Activated CD4-positive, CD25-positive, alpha-beta regulatory T cell treated with anti-CD3 and anti-CD28 coated beads, Interleukin-2, amount 50 U/mL, for 24 hours (primary cell): ENCODE measurements at places on chromosomes 6 and 20.

- no peak for ATAC-seq
Observed at GRCh38 chr20:8568075-8568474, 436.0 kb downstream of the PLCB1 start.

GRCh38 chr6:7165890-7166267 is 58.1 kb downstream of the RREB1 start:
- no peak for ATAC-seq

GRCh38 chr20:61274326-61274725 is 22.3 kb downstream of the CDH4 start:
- ATAC-seq: no peak

GRCh38 chr6:36268478-36269275 is 1.2 kb upstream of the PNPLA1 start:
- ATAC-seq: no peak

GRCh38 chr20:48619126-48620101 is 208.4 kb downstream of the PREX1 start:
- no peak for ATAC-seq

GRCh38 chr6:79313254-79313653 is 78.8 kb upstream of the HMGN3 start:
- no peak for ATAC-seq

DNA sequence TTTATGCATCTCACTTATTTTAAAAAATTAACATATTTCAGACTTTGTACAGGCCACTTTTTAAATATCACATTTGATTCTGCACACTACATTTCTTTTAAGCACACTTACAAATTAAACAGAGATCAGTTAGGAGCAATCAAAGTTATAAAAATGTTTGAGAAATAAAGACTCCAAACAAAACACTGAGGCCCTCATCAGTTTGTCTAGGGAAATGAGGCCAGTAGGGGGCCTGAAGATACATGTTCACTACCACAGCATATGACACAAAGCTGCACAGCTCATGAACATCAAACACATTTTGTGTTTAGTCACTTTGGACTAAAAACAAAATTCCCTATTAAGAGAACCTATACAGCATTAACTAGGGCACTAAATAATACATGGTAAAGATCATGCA is 180.5 kb downstream of the PDE7B start:
- no peak for ATAC-seq

- no peak for ATAC-seq
Observed at GRCh38 chr6:169981969-169982368, 230.5 kb downstream of the ERMARD start.

DNA sequence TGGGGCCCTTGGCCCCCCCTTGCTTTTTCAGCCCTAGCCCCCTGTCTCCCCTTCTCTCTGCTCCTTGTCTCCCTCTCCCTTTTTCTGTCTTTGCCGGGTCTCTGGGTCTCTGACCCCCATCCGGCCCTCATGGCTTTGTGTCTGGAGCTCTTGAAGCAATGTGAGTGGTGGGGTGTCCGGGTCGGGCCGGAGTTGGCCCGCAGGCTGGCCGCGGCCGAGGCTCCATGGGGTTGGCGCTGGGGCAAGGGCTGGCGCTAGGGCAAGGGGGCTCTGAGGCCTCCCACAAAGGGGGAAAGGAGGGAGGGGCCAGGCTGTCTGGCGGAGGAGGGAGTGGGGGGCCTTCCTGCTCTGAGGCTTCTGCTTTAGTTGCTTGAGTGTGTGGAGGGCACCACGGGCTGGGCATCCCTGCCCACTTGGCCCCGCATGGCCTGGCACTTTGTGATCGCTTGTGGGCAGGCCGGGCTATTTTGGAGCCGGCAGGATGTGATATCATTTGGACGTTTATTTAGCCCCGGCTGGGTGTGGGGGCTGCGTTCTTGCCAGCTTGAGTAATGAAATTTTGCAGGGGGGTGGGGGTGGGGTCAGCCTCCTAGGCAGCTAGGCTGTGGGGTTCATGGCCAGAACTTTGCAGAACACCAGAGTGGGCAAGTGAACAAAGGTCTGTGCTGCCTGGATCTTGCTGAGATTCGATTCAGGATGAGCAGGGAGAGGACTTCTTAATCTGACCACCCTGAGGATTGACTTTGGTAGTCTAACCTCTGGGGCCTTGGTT is 78.7 kb upstream of the MYL9 start:
- no peak for ATAC-seq

- ATAC-seq: no peak
Observed at GRCh38 chr20:889932-890463, 26.1 kb downstream of the ANGPT4 start.

DNA sequence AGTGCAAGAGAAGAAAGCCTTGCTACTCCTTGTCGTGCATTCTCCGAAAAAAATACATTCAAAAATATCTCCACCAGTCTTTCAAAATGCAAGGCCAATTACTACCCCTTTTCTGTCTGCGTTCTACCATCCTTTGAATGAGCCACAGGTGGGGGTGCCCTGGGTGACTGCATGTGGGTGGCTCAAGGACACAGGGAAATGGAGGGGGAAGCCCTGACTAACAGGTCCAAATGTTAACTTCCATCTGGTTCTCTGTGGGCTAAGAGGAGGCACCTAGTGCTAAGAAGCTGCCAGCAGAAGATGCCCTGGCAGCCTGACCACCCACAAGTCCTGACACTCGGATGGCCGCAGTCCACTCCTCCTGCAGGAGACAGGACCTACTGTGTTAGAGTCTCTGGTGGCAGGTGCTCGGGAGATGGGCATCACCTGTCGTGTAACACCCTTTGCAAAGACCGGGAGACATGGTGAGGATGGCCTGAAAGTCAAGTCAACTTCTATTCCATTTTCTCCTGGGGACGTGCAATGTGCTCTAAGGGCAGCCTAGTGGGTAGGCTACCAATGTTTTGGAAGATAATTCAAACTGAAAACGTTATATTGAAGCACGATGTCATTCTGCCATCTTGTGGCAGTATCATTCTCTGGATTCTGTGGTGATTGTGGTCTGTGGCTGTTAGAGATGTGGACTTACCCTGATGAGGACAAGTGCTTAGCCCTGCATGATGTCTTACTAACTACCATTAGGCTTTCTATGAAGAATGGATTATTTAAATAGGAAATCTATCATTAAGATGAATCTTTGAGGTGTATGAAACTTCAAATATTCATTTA is 27.4 kb upstream of the IGF2R start:
- peak; percentile 76 for ATAC-seq

DNA sequence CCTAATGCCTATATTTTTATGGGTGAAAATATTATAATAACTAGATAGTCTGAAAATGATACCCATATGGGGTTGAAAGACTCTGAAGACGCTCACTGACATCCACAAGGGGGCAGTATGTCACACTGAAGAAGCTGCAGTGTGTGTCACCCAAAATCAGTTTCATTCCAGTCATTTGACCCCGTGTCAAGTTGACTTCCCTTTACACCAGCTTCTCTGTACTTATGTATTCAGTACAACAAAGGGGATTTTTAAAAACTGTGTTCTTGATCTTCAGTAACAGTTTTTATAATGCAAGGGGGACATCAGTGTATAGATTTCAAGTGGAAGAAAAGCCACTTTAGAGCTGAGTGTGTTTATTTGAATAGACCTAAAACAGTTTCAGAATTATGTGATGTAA is 19.3 kb downstream of the FAXC start:
- peak; percentile 87 for ATAC-seq

- no peak for ATAC-seq
Observed at GRCh38 chr20:11012975-11013374, 339.2 kb upstream of the JAG1 start.

DNA sequence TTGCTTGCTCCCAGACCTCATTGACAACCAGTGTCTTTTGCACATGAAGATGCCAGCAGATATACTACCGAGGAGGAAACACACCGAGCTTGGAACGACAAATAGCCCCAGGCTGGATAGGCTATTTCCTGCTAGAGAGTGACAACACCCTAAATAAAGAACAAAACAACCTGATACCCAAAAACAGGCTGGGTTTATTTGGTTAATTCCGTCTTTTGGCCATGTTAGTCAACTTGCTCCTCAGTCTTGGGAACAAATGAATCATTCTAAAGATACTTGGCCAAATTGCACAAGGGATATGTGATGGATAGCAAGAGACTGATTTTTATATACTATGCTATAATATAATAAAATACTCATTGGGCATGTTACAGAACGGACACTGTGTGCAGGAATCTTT is 11.5 kb upstream of the MUC22 start:
- ATAC-seq: no peak

- ATAC-seq: no peak
Observed at GRCh38 chr6:51570168-51570921, 517.1 kb downstream of the PKHD1 start.

DNA sequence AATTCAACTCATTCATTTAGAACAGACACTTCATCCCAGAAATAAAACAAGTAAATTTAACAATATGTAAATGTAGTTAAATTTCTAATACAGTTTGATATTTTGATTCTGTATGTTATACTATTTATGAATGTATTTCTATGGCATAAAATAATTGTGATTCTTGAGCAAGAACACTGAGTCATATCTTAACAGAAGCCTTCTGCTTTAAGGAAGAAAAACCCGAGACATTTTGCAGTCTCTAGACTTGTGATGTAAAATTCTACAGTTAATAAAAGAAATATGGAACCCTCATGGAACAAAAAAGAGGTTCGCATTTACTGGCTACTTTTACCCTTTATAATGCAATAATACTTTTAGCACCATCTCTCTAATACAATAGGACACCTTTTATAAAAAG is 47.9 kb upstream of the SCML4 start:
- no peak for ATAC-seq

DNA sequence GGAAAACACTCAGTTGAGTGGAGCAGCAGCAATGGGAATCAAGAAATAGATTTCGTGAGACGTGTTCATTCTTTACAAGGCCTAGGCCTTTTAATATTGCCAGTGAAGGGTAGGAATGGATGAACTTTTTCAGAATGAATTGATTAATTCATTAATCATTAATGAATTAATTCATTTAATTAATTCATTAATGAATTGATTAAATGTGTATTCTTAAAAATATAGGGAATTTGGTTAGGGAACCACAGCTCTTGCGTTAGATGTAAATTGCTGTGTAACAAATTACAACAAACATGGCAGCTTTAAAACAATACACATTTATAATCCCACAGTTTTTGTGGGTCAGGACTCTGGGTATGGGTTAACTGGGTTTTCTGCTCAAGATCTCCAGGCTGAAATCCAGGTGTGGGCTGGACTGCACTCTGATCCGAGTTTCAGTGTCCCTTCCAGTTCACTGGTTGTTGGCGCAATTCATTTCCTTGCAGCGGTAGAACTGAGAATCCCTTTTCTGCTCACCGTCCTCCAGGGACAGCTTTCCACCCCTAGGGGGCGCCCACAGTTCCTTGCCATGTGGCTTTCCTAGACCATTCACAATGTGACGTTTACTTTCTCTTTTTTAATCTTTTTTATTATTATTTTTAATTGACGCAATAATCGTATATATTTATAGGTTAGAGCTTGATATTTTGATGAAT is 32.8 kb upstream of the BCAS1 start:
- ATAC-seq: peak; percentile 65

DNA sequence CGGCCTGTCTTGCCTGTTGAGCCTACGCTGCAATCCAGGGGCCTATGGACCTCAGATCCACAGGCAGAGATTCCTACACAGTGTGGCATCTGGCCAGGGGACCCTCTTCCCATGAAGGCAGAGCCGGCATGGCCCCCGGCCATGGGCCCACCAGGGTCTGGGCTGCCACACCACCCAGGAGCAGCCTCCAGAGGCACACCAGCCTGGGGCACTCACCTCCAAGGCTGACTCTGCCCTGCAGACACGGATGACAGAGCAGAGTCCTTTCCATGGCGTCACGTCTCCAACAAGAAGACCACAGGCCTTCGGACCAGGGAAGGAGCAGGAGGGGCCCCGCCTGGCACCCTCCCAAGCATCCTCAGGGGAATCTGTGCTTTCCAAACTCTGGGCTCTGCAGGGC is 3.5 kb upstream of the HRH3 start:
- no peak for ATAC-seq

DNA sequence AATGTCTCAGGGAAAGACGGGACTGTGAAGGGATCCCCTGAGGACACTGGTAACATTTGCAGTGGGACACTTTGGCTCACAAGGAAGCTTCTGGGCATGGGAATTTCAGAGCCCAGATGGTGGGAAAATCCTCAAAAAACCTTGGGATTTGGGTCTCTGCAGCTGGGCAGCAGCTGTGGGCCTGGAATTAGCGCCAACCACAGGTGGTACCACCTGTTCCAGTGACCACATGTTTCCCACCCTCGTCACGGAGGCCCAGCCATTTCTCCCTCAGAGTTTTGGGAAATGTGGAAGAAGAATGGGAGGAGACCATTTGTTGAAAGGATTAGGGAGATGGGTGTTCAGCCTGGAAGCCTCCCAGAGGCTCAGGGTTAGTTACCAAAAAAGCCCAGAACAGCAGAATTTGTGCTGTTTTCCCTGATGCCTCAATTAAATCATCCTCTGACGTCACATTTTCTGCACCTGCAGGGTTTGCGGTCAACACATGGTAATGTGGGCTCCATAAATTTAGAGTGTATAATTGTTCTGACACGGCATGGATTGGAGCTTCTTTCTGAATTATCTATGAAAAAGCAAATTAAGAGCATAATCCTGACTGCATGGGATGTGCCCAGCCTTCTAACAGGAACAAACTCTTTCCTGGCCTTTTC is 34.4 kb downstream of the EDN3 start:
- ATAC-seq: no peak

- no peak for ATAC-seq
Observed at GRCh38 chr6:26116267-26116666, 29.0 kb downstream of the HFE start.

GRCh38 chr6:51024126-51024525 is 205.5 kb downstream of the TFAP2B start:
- no peak for ATAC-seq

DNA sequence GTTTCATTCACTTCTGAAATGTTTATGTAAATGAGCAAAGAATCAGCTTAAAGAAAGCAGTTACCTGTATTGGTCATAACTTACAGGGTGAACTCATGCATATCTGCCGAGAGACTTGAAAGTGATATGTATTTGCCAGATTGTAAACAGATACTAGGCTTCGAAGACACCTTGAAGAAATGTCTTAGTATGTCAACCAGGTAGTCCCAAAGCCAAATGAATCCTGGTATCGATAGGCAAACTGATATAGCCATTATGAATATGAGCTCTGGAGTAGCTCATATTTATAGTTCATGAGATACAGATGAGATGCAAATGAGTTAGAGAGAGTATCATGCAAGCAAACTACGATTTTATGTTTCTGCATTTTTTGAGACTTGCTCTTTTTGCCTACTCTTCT is 55.8 kb downstream of the RNF182 start:
- no peak for ATAC-seq

- no peak for ATAC-seq
Observed at GRCh38 chr6:38114976-38115625, 295.6 kb downstream of the ZFAND3 start.
